ENCODE measurements at places on chromosomes 3 and 15.

DNA sequence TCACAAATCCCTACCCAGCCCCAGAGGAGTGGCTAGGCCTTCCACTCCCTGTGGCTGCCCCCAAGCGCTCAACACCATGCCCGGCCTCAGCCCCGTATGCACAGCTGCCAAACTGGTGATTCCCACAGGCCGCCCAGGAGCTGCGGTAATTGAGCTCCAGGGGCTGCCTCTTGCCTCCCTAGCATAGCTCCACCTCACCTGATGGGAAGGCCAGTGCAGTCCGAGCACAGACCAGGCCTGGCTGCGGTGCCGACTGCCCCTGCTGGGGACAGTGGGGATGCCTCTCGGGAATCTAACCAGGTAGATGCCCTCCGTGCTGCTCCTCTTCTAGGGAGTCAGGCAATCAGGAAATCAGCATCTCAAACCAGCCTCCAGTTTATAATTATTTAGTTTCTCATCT is 25.9 kb downstream of the SCN5A start:
- no peak for DNase-seq

DNA sequence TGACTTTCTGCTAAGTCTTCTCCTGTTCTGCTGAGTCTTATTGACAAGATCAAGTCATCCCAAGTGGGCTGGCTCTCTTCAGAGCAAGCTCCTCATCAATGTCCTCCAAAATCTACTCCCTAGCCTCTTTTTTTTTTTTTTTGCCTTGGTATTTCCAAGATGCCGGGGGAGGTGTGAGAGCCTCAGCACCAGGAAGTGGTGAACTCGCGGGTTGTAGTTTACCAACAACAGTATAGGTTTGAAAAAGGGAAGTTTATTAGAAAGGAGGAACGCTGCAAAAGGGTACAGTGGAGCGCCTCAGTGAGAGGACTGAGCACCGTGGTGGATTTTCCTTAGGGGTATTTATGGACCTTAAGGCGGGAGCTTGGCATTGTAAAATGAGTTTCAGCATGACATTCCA is 94.3 kb upstream of the SGO1 start:
- DNase-seq: no peak

DNA sequence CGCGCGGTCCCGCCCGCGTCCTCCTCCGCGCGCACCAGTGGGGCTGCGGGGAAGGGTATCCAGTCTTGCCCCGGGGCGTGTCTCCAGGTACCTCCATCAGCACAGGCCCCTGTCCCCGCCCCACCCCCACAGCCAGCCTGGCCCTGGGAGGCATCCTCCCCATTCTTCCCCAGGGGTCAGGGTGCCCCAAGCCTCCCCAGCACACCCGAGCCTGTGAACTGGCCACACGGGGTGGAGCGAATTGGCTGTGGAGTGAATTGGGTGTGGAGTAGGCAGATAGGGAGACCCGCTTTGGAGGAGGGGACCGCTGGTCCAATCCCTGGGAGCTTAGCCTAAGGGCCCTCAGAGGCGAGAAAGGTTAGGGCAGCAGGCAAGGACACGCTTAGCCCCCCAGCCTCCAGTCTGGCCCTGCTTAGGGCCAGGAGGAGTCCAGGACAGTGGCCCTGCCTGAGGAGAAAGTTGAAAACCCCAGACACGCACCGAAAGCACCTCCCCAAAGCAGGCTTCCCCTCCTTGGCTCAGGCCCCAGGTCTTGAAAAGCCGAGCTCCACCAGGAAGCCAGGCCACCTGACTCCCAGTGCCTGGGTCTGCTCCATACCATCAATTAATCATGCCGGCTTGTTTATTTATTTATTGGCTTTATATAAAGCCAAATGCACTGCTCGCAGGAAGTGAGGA is 107.7 kb upstream of the SLC6A11 start:
- DNase-seq: no peak

GRCh38 chr15:72231066-72231832 is at the start of gene PKM:
TSS of gene PKM (minus strand) at chr15:72231190. CDS start at chr15:72219097, 12,093 bp downstream.
- DNase-seq: peak; percentile 95

GRCh38 chr3:120324190-120324589 is 25.0 kb downstream of the LRRC58 start:
- DNase-seq: no peak

DNA sequence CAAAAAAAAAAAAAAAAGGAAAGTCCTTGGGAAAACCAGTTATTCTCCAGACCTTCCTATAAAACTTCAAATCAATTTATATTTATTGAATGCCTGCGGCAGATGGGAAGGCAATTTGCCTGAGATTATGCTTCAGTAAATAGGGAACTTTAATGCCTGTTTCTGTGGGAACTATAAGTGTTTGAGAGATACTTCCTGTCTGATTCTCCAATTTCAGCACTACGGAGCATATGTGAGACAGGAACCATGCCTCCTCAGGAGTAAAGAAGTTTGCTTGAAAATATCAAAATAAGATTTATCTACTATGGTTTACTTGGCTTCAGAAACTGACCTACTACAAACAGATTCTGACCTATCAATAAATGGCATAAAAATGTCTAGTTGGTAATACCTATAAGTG is 135.5 kb downstream of the CBLB start:
- DNase-seq: no peak

GRCh38 chr3:65552434-65552833 is 486.3 kb downstream of the MAGI1 start:
- no peak for DNase-seq

- peak; percentile 75 for DNase-seq
These were observed 14.1 kb upstream of the CXCR6 start for GRCh38 chr3:45929042-45929679.

- no peak for DNase-seq
These were observed 146.6 kb upstream of the NR2F2 start for GRCh38 chr15:96183867-96184266.

DNA sequence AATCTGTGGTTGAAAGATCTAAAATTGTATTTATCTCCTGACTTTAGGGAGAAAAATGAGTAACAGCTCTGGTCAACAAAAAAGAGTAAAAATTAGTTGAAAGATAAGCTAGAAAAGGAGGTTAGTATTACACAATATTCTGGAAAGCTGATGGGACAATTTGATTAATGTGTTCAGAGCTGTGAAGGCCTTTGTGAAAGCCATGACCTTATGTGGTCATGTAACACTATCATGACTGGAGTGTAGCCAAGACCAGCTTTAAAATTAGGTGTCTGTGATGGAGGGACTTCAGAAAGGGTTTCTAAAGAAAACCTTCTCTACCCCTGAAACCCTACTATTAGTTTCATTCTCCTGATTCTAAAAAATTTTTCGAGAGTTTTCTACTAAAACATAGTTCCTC is 127.2 kb downstream of the NFKBIZ start:
- no peak for DNase-seq

DNA sequence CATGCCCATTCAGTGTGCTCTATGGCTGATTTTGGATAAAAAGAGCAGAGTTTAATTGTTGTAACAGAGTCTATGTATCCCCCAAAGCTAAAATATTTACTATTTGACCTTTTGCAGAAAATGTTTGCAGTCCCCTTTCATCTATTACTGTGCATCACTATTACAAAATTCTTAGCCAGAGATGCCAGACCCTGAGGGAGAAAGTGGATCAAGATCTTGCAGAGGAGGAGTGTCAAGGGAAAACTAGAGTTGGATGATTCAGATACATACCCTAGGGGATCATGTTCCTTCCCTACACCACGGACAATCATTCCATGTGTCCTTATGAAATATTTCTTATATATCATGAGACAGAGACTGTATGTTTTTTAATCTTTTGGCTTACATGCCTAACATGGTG is 68.6 kb upstream of the TPRG1 start:
- DNase-seq: no peak

GRCh38 chr15:64274341-64274950 is 81.5 kb downstream of the CSNK1G1 start:
- no peak for DNase-seq

DNA sequence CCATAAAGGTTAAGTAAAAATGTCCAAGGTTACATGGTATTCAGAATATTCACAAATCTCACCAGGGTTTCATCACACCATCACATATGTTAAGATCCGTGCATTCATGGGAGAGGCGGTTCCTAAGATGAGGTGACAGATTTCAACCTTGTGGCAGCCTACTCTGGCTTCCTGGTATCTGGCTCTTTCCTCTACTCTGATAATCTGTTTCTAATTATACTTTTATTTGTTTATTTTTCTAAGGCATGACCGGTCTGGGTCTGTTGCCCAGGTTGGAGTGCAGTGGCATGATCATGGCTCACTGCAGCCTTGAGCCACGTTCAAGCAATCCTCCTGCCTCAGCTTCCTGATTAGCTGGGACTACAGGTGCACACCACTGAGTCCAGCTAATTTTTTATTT is 34.4 kb downstream of the RAF1 start:
- DNase-seq: no peak

- peak; percentile 74 for DNase-seq
These were observed 41.1 kb upstream of the SEC61A1 start for GRCh38 chr3:128011140-128011539.

- no peak for DNase-seq
These were observed 62.5 kb upstream of the LRRC3B start for GRCh38 chr3:26560081-26560480.

DNA sequence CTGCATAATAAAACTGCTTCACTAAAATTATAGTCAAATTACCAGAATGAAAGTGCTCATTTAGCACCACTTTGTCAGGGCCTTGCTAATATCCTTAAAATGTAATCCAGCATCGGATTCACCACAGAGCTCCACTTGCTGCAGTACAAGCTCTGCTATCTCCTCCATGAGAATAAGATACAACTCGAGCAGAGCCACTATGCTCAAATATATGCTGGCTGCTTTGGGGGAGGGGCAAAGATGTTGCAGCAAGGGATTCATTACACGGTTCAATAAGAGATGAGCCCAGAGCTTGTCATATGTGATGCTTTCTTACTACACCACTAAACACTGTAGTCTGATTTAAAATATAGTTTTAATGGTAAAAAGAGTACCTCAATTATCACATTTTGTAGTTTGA is 72.2 kb downstream of the DLG1 start:
- no peak for DNase-seq

GRCh38 chr15:34059946-34060345 is 20.9 kb upstream of the AVEN start:
- DNase-seq: no peak

DNA sequence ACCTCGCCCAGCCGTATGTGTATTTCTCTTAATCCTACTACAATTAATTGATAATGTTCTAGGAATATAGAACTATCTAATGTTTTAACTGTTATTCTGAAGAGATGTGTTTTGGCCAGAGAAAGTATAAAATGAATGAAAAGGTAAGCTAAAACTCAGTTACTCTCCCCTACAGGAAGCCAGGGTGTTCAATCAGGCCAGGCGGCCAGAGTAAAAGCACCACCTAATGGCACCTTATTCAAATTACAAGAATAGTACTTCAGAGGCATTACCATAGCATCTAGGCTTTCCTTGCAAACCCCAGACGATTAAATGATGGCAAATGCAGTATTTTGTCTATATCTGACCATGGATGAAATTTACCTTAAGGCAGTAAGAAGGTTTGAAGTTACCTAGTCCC is 10.4 kb downstream of the SLC12A8 start:
- peak; percentile 49 for DNase-seq

GRCh38 chr3:57980416-57980815 is 27.8 kb upstream of the FLNB start:
- DNase-seq: no peak

DNA sequence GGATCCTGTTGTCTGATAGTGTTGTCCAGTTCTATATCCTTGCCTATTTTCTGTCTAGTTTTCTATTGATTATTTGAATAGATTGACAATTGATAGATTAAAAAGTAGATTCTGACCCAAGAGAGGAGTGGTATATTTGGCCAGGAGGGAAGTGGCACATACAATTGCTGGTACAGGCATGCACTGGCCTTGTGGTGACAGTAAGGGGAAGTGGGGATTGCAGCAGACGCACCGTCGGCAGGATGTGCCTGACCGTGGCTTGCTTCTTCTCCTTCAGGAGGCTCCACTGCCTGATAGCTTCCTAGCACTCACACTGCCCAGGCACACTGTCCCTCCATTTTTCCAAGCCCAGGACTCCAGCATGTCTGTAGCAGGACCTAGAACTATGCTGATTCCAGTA is 10.5 kb downstream of the GABRG3 start:
- no peak for DNase-seq

DNA sequence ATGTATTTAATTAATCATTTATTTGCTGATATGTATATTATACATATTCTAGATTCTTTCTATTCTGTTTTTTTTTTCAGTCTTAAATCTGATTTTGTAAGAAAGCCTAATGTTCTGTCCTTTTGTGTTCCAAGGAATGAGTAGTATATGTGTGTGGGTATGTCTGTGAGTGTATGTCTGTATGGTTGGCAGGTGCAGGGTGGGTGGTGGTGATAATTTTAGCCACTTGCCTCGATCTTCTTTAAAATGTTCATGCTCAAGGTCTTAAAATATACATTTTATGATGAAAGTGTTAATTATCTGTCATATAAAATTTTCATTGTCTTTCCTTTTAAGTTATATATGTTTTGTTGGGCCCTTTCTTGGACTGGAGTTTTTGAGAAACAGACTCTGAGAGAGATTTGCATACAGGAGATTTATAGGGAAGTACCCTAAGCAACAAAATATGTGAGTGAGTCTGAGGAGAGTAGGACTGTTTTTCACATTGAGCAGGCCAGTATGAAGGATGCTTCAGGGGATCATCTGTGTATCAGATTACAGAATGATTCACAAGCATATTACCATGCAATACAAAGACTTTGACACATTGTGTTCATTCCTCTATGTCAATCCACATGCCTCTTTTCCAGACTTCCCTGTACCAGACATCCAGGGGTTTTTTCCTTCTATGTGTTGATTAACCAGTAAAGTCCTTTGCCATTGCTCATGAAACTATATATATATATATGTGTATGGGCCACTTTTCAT is 211.0 kb upstream of the DPPA4 start:
- no peak for DNase-seq

- DNase-seq: no peak
These were observed 199.6 kb downstream of the SHOX2 start for GRCh38 chr3:157906627-157907026.

GRCh38 chr15:27463525-27464088 is 492.6 kb downstream of the GABRG3 start:
- DNase-seq: no peak

- no peak for DNase-seq
These were observed 4.7 kb upstream of the LRTM1 start for GRCh38 chr3:54932606-54933005.

- DNase-seq: no peak
These were observed 236.8 kb downstream of the LRRN1 start for GRCh38 chr3:4036046-4036445.

GRCh38 chr3:23474580-23475357 is 271.6 kb downstream of the UBE2E2 start:
- no peak for DNase-seq

DNA sequence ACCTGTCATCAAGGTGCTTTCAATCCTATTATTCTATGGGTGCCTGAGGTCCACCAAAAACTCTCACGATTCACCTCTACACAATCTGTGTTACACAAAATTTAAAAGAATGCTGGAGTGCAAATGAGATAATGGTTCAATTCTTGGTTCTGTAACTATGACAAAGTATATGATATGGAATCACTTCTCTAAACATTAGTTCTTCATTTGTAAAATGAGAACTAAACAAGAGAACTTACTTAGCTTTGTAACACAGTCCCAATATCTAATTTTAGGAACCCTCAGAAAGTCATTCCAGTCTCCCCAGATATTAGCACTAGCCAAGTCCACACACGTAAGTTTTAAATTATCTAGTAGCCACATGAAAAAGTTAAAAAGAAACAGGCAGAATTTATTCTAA is 111.5 kb downstream of the TBL1XR1 start:
- no peak for DNase-seq

- no peak for DNase-seq
These were observed 55.0 kb downstream of the TCF12 start for GRCh38 chr15:56973463-56973862.

Data from urothelium cell line (cell line).